Hematopoietic multipotent progenitor cell treated with erythropoietin and hydrocortisone succinate and interleukin-3 and kit ligand, for 17 days (in vitro differentiated cells): ENCODE measurements at places on chromosomes 1 and 21.

- no peak for DNase-seq
Measured at GRCh38 chr1:85818371-85818770, 110.1 kb upstream of the ZNHIT6 start.

DNA sequence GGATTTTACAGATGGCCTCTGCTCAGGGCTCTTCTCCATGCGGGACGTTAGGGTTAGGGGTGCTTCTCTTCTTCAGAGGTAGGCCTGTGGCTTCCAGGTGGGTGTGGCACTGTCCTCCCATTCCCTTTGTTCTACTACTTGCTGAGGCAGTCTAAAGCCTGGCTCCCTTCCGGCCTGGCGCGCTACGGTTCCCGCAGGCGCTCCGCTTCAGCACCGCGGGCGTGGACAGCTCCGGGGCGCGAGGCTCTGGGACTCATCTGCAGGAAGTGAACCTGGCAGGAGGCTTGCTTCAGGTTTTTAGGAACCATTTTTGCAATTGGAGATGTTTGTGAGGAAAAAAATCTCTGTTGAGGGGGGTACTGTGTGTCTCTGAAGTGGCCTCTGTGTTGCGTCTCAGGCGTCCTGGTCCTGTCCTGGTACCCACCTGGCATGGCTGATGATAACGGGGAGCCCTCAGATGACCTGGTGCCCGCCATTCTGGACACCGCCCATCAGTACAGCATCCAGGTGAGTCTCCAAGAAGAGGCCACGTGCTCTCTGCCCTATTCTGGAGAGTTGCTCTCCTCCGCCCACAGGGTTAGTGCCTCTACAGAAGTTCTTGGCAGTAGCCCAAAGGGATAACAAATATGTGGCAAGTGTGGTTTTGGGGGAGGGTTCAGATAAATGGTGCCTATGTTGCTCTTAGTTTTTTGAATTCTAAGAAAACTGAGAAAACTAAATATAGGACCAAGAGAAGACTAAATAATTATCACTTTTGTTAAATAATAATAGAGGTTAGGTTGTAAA is 1.9 kb downstream of the MANEAL start:
- DNase-seq = no peak

DNA sequence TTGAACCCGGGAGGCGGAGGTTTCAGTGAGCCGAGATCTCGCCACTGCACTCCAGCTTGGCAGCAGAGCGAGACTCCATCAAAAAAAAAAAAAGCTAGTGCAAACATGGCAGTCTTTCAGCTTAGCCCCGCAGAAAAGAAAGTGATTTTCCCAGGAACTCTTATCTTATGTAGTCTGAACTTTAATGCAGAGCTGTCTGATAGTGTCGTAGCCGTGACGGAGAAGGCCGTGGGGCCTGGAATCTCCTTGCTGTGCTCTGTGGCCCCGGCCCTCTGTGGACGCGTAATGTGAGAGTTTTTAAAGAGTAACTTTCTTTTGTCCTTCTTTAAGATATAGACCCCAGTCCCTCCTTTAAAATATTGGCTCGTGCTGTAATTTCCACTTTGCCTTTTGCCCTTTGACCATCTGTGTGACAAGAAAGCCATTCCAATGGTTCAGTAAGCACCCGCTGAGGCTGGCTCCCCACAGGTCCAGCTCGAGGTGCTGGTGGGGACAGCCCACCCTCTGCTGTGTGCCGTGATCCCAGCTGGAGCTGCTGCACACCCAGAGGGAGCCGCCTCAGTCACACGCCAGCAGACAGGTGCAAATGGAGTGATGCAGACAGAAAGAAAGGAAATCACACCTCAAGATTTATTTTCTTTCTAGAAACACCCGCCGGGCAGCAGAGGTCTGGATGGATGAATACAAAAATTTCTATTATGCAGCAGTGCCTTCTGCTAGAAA is 164.0 kb downstream of the PGBD5 start:
- no peak for DNase-seq

GRCh38 chr1:97806326-97806725 is 114.5 kb downstream of the DPYD start:
- DNase-seq = no peak

DNA sequence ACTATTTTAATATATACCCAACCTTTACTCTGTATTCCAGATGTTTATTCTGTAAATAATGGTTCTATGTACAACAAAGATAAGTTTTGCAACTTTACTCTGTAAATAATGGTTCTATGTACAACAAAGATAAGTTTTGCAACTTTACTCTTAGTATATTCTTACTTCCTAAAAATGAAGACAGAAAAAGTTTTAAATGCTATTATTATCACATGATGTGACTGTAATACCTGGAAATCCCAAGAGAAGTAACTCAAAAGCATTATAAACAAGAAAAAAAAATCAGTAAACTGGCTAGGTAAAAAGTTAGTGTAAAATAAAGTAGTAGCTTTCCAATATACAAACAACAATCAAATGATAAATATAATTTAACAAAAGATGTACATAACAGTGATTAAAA is 18.5 kb upstream of the EXO1 start:
- DNase-seq = no peak

DNA sequence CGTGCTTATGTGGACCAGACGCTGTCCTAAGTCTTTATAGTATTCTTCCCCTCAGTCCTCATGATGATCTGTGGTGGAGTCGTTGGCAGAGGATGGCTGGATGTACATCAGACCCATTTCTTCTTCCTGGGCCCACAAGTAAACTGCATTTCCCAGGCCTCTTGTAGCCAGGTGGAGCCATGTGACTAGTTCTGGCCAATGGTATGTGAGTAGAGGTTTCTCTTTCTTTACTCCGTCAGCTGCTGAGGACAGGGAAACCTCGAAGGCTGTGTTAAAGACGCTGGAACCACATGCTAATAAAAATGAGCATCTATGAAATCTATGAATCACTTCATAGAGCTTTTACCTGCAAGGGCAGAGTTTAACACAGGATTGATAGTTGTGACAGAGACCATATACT is 18.7 kb upstream of the ZNF362 start:
- no peak for DNase-seq

GRCh38 chr1:51255331-51255730 is 19.3 kb downstream of the RNF11 start:
- no peak for DNase-seq

DNA sequence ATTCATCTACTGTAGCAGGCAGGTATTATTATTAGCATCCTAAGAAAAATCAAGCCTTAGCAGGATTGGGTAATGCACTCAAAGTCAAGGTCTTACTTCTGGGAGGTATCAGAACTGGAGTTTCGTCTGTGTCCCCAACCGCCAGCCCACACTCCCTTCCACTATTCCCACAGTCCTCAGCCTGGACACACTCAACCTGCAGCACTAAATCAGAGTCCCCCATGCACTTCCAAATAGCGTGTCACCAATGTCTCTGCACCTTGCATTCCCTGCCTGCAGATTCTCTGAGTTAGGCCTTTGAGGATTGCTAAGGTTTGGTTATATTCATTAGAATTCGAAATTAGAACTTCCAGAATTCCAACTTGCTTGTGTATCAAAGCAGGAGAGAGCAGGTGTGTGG is 3.9 kb downstream of the LYPD8 start:
- DNase-seq = no peak

GRCh38 chr1:148263906-148264255 is 111.8 kb upstream of the NBPF11 start:
- no peak for DNase-seq

GRCh38 chr1:41344708-41345159 is 16.5 kb upstream of the FOXO6 start:
- DNase-seq = no peak

DNA sequence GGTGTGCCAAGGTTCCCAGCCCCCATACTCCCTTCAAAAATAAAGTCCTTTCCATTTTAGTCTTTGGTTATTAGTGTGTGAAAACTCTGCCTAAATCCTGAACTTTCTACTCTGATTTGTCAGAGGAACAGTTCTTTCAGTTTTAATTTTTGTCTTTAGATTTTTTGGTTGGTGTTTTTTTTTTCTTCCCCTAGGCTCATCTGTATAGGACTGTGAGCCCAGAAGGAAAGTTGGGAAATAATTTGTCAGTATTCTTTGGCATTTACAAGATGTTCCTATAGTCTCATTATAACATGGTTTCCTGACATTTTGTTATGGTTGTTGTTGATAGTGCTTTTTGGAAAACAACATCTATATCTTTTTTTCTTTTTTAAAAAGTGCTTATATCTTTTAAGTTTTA is 38.0 kb downstream of the LAMC1 start:
- DNase-seq = no peak

DNA sequence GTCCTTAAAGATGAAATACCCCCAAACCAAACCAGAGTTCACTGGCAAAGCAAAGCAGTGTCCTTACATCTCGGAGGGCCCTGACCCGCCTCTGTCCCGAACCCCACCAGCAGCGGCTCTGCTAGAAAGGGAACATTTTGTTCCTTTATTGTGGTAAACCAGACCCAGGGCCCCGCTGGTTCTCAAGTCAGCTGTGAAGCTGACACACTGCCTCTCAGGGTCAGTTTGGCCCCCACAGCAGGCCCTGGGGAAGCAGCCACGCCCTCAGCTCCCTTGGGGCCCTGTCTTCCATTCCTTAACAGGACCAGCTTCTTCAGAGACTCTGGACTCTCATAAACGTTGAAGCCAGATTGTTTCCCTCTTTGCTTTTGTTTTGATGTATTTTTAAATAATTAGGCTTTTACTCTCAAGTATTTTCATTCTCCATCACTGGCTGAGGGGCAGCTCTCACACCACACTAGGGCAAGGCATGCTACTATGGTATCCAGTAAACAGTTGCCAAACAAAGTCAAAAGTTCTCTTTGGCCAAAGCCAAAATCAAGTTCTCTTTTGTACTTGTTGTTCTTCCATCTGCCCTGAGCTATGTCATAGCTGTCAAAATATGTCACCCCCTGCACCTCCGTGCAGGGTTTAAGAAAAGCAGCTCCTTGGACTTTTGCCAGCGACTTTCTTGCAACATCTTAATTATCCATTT is 61.1 kb upstream of the ANGPTL1 start:
- no peak for DNase-seq

DNA sequence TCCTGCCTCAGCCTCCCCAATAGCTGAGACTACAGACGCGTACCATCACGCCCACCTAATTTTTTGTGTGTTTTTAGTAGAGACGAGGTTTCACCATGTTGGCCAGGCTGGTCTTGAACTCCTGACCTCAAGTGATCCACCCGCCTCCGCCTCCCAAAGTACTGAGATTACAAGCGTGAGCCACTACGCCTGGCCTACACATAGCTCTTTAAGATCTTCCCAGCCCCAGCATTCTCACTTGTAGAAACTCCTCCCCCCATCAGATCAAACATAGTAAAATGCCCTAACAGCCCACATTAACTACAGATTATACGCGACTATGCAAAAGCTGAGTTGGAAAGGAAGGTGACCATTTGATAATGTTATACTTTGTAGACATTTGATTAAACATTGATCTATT is 634.8 kb downstream of the MATN1 start:
- no peak for DNase-seq

DNA sequence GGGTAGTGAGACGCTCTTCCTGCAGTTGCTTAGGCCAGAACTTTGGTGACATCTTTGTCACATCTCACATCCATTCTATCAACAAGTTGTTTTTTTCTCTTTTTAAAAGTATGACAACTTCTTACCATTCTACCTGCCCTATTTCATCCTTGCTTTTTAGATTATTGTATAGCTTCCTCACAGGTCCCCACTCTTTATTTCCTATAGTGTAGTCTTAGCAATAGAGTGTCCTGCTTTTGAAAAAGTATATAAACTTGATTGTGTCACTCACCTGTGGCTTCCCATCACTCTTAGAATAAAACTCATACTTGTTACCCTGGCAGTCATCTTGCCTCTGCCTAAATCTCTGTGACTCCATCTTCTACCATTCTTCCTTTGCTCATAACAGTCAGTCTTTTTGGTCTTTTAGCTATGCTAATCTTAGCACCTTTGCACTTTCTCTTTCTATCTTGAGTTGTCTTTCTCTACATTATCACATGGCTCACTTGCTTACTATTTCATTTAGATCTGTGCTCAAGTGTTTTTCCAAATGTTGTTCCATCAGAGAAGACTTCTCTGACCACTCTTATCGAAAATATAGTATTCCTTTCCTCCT is 9.5 kb downstream of the CDC73 start:
- DNase-seq = no peak

DNA sequence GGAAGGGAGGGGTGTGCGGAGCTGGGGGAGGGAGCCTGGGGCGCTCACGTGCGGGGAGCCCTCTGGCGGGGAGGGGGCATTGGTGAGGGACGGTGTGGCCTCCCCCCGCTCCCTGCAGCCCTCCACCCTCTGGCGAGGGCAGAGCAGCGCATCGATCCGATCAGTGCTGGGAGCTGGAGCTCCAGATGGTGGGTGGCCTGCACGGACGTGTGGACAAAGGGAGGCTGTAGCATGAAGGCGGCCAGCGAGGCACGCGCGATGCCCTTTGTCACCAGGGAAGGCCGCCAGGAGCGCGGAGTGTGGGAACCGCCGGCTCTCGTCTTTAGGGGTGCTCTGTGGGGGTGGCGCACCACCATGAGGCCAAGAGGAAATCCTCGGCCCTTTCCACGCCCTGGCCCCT is 5.4 kb upstream of the HES5 start:
- no peak for DNase-seq

DNA sequence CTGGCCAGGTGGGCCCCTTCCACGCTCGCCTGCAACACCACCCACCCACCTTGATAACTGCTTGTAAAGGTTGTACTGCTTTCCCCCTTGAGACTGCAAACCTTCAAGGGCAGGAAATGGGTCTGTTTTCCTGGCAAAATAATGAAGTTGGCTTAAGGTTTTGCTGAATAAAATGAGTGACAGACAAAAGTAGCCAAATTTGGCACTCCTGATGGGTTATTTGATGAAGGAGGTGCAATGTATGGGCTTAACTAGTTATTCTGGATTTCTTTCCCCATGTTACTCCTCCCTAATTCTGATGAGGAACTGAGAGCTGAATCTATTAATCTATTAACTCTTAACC is 14.6 kb upstream of the HLCS start:
- DNase-seq = no peak

GRCh38 chr1:18032172-18032859 is 75.3 kb upstream of the IGSF21 start:
- no peak for DNase-seq

GRCh38 chr1:204292740-204293139 is 67.0 kb downstream of the PLEKHA6 start:
- DNase-seq = no peak

DNA sequence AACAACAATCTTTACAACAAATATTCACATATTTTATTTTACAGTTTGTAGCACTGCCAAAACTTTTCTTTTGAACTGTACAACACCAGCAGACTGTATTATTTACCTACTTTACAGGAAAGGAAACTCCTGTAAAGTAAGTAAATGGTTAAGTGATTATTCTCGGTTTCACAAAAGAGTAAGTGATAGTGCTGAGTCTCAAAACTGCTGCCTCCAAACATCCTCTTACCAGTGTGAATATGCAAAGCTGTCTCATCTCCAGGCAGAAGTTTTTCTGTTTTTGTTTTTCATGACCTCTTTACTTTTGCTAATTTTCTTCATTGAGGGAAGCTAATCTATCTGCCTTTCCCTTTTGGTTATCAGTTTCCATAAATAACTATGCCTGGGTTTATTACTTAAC is 286.7 kb downstream of the SRGAP2C start:
- DNase-seq = no peak

GRCh38 chr1:229984310-229984991 is 82.6 kb upstream of the GALNT2 start:
- no peak for DNase-seq
